Activated naive CD8-positive, alpha-beta T cell treated with anti-CD3 and anti-CD28 coated beads for 36 hours (primary cell): ENCODE measurements at places on chromosomes 11 and 22.

DNA sequence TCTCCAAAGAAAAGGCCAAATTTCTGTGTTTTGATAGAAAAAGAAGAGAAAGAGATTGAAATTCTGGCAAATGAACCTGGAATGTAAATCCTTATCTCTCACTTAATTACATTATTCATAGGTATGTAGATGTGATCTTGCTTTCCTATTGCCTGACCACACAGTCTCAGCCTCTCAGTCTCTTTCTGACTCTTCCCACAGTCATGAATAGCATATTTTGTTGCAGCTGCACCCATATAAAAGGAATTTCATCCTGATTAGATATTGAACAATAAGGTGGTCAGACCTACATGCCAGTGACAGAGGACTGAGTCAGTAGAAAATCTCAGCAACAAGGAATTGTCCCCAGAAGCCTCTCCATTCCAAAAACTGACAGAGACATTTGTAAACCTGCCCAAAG, 62.9 kb upstream of the LRRC4C start:
- no peak overlapping the region for H3K4me3 ChIP-seq
- H3K27ac ChIP-seq = no peak overlapping the region
- H3K4me1 ChIP-seq = no peaks in the 10 kb centered on the region
- no peaks in the 10 kb centered on the region for H3K27me3 ChIP-seq

DNA sequence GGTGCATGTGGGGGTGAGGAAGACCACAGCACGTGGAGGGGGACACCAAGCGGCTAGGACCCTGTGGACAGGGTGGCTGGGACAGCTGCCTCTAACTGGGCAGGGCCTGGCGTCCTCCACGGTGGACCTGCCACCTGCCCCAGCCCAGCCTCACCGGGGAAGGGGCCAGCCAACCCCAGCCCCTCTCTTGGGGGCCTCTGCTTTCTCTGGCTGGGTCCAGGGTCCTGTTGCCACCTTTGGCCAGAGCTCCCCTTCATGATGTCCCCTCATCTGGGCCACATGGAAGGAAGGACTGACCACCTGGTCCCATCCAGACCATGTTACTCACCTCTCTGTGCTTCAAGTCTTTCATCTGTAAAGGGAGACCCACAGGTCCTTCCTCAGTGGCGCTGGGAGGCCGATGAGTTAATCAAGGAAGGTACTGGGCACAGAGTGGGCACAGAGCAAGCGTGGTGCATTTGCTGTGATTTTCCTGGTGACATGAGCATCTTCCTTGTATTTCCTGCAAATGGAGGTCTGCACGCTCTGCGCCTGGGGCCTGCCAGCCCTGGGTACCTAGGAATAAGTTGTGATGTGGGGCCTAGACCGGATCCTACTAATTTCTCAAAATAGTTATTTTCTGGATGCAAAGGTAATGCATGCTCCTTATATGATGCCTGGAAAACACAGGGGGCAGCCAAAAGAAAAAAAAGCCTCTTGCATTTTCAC, 538.4 kb downstream of the TBC1D22A start:
- no peak for DNase-seq
- no peak overlapping the region for H3K27ac ChIP-seq
- no peaks in the 10 kb centered on the region for H3K27me3 ChIP-seq
- H3K36me3 ChIP-seq = no peaks in the 10 kb centered on the region
- no peak overlapping the region for H3K4me3 ChIP-seq
- H3K4me1 ChIP-seq = no peaks in the 10 kb centered on the region

- no peak overlapping the region for H3K4me3 ChIP-seq
- H3K4me1 ChIP-seq = peaks cover 33% of the 10 kb centered on the region
- DNase-seq = no peak
- no peak overlapping the region for H3K27ac ChIP-seq
- peaks cover 5% of the 10 kb centered on the region for H3K36me3 ChIP-seq
- peaks cover 36% of the 10 kb centered on the region for H3K27me3 ChIP-seq
Measured at GRCh38 chr11:45145083-45145378, 1.4 kb upstream of the PRDM11 start.

- no peaks in the 10 kb centered on the region for H3K4me1 ChIP-seq
- H3K4me3 ChIP-seq = no peak overlapping the region
- H3K27ac ChIP-seq = no peak overlapping the region
- no peaks in the 10 kb centered on the region for H3K36me3 ChIP-seq
- H3K27me3 ChIP-seq = no peaks in the 10 kb centered on the region
- DNase-seq = no peak
Measured at GRCh38 chr11:92707665-92708064, 261.8 kb upstream of the MTNR1B start.

GRCh38 chr11:122139595-122139866, 23.5 kb upstream of the BLID start:
- H3K4me1 ChIP-seq = no peaks in the 10 kb centered on the region
- H3K27ac ChIP-seq = no peak overlapping the region
- H3K36me3 ChIP-seq = no peaks in the 10 kb centered on the region
- no peak for DNase-seq
